ENCODE measurements at places on chromosomes 1 and 21.

DNA sequence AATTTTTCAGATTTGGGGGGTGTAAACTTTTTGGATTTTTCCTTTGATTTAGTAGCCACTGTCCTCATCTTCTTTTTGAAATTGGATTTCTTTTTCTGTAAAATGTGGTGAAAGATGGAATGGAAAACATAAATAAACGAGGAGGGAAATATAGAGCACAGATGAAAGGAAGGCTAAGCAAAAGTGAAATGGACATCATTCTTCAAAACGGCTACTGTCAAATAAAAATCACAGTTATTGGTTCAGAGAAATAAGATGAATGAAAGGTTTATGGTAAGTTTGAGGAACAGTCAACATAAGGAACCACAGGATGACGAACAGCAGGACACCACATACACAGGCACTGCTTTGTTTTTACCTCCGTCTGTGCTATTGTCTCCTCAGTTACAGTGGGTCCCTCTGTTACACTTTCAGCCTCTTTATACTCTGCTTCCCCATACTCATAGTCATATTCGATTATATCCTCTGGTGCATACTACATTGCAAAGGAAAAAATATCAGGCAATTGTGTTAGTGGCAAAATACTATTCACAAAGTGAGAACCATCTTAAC is 82.4 kb downstream of the COL11A1 start:
- no peak for DNase-seq

GRCh38 chr1:5731110-5731423 is 261.2 kb downstream of the NPHP4 start:
- no peak for DNase-seq

DNA sequence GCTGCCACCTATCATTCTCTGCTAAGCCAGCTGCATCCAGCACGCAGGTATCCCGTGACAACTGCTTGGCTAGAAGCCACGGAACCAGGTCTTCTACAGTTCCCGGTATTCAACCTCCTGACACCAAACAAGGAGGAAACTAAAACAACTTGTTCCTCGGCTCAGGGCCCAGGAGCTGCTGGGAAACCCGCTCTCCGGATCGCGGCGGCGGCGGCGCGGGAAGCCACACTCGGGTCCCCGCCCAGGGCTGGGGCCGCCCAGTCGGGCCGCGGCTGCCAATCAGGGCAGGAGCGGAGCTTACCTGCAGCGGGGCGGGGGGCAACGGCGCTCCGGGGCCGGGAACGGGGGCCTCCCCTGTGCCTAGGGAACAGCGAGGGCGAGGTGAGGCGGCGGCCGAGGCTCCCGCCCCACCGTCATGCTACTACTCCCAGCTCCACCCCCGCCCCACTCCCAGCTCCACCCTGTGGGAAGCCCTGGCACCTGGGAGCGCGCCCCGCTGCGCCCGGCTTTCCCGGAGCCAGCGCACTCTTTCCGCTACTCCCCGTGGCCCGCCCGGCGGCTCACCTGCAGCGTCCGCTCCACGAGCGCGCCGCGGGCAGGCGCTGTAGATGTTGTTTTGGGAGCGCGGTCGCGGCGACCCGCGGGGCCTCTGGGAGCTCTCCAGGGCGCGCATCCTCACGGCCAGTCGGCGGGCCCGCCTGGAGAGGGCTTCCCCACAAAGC is 12.1 kb downstream of the IL24 start:
- no peak for DNase-seq

DNA sequence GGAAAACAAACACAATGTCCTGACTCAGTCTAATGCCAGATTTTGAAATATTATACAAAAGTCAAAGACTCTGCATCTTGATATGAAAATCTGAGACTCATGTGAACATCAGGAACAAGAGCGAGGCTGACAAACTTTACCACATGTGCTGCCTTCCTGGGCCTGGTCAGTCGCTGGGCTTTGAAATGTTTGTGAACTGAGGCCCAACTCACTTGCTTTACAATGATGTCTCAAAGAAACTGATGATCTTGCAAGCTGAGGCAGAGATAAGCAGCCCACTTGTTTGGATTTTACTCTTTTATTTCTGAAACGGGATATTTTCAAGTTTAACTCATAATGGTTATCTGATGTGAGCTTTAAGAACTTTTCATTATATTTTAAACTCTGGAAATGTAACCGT is 2.1 kb downstream of the BCAR3 start:
- no peak for DNase-seq

GRCh38 chr1:48771561-48771960 is 5.1 kb downstream of the BEND5 start:
- no peak for DNase-seq

DNA sequence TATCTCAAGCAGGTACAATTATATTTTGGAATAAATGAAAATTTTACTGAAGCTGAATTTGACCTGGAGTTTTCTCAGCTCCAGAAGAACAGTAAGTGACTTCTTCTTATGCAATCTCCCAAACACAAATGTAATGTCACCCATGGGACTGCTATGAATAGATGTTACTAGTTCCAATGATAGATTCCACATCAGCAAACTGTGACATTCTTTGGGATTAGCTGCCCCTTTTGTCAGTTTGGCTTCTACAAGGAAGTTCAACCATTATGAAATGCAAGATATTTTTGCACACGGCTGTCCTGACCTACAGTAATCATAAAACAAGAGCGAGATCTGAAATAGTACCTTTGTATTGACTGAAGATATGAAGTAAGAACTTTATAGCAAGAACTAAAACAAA is 27.8 kb upstream of the TSNAX start:
- DNase-seq: no peak

DNA sequence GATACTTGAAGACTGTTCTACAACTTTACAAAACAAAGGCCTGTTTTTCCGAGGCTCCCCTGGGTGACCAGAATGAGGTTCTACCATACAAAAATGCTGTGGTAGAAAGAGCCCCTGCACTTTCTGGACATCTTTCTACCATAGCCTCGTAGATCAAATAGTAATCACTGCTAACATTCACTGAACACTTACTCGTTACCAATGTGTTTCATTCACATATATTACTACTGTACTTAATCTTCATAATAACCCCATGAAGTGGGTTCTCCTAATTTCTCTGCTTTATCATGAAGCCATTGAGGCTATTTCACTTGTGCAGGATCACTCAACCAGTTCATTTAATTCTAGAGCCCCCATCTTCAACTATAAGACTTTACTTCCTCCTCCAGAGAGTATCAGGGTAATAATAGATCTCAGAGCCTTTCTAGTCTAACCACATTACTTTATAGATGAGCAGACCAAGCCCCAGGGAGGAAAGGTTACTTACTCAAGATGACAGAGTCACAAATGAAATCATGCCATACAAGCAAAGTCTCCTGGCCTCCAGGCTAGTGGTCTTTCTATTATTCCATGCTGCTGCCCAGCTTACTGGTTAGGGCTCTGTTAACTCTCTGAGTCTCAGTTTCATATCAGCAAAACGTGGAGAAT is 46.7 kb upstream of the OSBPL9 start:
- no peak for DNase-seq

DNA sequence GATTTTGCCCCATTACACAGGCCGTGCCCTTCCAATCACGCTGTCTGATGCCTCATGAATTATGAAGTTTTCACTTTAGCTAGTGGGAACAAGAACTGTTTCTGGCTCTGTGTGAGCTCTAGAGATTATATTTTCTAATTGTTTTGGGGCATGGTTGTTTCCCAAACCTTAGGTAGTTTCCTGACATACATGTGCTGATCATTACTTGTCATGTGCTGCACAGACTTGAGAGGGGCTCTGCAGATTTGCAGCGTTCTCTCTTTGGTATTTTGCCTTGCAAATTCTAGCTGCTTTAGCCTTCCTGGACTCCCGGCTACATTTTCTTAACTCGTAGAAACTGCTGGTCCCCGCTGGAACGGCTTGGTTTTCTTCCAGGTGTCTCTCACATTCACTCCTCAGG is 142.1 kb upstream of the IVNS1ABP start:
- no peak for DNase-seq

DNA sequence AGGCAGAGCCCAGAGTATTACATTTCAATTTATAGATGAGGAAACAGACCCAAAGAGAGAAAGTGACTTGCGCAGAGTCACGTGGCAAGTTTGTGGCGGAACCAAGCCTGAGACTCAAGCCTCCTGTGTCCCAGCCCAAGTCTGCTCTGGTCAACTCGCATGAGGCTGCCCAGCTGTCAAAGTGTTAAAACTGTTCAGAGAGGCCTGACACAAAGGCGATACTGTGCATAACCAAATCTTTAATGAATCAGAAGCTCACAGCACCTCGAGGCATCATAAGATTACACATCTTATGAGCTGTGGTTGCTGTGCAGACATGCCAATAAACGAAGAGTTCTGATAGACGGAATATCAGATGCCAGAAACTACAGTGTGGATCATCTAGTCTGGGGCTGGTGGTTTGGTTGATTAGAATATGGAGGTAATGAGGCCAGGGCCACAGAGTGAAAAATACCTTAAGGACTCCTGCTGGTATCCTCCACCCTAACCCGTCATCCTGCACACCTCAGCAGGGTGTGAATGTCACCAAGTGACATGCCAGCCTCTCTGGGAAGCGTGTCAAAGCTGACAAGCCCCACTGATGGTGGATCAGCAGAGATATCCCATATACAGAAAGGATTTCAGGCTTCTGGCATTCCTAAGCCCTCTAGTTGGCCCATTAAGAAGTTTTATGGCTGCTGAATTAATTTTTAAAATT is 42.2 kb downstream of the TNNT2 start:
- no peak for DNase-seq

- DNase-seq: no peak
Measured at GRCh38 chr1:67952071-67952470, 98.4 kb downstream of the DIRAS3 start.

- DNase-seq: no peak
Measured at GRCh38 chr1:169565335-169566271, 20.7 kb downstream of the F5 start.

DNA sequence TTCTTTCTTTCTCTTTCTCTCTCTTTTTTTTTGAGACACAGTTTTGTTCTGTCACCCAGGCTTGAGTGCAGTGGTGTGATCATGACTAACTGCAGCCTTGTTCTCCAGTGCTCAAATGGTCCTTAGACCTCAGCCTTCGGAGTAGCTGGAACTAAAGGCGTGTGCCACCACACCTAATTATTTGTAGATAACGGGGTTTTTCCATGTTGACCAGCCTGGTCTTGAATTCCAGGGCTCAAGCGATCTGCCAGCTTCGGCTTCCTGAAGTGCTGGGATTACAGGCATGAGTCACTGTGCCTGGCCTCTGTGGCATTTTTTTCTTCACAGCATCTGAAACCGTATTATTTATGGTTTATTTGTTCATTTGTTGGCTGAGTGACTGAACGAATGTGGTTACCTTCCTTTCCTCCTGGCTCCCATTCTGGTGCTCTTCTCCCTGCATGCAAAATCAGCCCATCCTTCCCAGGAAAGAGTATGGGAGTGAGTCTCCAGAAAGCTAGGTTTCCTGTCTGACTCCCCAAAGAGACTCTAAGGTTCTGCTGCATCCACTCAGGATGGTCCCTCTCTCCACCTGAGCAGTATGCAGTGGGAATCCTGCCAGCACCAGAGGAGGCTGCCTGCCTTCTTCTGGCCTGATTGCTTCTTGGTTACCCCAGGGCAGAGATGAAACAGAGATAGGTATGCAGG is 155.0 kb upstream of the BEND5 start:
- DNase-seq: no peak

- DNase-seq: no peak
Measured at GRCh38 chr1:85894651-85895050, 186.4 kb upstream of the ZNHIT6 start.

- DNase-seq: no peak
Measured at GRCh38 chr21:45326891-45327440, 39.3 kb upstream of the POFUT2 start.

DNA sequence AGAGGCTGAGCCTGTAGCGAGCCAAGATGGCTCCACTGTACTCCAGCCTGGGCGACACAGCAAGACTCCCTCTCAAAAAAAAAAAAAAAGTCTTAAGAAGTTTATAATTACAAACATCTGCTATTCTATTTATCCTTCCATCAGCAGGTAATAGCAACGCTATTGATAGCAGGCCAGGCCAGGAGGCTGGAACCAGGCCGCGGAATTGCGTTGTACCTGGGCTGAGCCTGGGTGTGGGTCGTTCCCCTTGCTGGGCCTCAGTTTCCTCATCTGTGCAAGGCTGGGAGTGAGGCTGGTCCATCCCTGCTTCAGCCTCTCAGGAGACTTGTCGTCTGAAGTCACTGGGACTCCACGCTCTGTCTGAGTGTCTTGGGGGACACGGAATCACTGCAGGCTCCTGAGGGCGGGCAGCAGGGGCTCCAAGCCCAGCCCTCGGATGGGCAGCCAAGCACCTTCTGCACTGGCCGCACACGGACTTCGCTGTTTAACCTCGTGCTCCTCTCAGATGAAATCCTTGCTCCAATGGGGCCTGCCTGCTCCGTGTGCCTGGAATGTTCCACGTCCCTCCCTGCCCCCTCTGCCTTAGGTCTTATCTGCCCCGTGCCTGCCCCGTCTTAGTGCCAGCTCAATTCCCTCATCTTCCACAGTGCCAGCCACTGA is 103.9 kb upstream of the C1orf174 start:
- no peak for DNase-seq

- DNase-seq: no peak
Measured at GRCh38 chr21:43926196-43926595, 61.2 kb downstream of the AGPAT3 start.

- DNase-seq: no peak
Measured at GRCh38 chr1:18175051-18175450, 67.5 kb downstream of the IGSF21 start.

GRCh38 chr21:40102682-40103081 is 235.4 kb downstream of the PCP4 start:
- DNase-seq: no peak

DNA sequence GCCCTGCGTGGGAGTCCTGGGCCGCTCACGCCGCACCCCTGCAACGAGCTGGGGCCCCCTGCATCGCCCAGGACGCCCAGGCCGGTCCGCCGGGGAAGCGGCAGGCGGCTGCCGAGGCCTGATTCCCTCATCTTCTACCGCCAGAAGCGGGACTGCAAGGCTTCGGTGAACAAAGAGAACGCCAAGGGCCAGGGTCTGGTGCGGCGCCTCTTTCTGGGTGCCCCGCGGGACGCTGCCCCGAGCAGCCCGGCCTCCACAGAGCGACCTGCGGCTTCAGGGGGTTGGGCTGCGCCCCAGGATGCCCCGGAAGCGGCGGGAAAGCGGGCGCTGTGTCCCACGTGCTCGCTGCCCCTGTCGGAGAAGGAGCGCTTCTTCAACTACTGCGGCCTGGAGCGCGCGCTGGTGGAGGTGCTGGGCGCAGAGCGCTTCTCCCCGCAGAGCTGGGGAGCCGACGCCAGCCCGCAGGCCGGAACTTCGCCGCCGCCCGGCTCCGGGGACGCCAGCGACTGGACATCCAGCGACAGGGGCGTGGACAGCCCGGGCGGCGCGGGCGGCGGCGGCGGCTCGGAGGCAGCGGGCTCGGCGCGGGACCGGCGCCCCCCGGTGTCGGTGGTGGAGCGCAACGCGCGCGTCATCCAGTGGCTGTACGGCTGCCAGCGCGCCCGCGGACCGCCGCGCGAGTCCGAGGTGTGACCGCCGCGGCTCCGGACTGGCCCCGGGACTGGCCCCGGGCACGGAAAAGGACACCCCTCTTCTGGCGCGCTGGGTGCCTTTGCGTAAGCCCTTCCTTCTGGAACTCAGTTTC is 2.7 kb downstream of the FAM110D start:
- no peak for DNase-seq
